CD8-positive, alpha-beta T cell (primary cell): ENCODE measurements at places on chromosomes 11 and 22.

GRCh38 chr11:119518746-119519730 lies 96.1 kb upstream of the THY1 start:
- DNase-seq: no peak

DNA sequence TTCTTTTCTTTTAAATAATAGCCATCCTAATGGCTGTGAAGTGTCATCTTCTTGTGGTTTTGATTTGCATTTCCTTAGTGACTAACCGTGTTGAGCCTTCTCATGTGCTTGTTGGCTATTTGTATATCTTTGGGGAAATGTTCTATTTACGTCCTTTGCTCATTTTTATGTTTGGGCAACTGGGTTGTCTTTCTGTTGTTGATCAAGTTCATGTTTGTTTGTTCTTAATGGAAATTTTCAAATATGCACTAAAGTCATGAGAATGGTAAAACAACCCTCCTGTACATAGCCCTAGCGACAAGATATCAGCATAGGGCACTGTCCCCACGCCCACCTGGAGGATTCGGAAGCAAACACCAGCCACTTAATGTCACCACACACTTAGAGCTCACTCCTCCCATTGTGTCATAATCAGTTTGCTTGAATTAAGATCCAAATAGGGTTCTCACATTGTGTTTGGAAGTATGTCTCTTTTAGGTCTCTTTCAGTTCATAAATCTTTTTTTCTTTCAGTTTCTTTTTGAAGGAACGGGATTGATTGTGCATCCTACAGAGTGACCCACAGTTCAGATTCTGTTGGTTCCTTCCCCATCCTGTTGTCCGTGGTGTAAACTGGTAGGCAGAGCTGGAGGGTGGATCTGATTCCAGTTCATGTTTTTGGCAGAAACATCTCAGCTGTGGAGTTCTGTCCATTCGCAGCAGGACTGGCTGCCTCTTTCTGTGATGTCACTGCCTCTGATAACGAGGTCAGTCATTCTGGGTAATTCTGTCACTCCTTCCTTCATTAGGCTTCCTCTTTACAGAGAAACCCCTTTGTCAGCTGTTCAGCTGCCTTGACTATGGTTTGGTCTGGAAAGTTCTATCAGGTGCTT lies 26.4 kb upstream of the ADORA2A start:
- no peak for DNase-seq

DNA sequence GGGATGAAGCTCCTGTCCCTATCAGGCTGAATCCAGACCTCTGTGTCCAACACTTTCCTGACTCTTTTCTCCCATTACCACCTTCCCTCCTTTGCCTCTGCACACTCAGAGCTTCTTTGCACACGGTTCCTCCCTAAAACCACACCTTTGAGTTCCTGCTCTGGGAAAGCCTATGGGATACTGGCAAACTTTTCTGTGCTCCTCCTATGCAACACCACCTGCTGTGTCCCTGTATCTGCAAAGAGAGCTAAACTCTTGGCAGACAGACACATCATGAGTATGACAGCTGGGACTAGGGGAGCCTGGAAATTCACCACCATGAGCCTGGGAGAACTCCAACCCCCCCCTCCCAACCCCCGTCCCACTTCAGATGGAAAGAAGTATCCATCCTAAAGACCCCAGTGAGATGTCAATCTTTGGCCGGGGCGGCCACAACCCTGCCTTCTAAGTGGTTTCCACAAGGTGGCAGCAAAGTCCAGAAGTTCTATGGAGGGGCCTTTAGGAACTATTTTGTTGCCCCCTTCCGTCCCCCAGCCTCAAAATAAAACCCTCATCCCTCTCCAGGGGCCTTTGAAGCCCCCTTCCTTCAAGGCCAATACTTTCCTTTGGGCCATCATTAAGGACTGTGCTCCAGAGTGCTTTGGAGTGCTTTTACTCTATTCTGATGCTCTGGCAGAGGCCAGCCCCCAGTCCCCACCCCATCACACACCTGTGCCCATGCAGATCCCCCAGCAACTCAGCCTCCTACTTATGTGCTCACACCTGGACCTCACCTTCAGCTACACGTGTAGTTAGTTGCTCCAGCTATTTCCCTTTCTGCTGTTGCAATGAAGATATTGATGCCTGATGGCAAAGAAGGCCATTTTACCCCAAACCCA lies 19.4 kb downstream of the HTR3A start:
- DNase-seq: peak; percentile 51

DNA sequence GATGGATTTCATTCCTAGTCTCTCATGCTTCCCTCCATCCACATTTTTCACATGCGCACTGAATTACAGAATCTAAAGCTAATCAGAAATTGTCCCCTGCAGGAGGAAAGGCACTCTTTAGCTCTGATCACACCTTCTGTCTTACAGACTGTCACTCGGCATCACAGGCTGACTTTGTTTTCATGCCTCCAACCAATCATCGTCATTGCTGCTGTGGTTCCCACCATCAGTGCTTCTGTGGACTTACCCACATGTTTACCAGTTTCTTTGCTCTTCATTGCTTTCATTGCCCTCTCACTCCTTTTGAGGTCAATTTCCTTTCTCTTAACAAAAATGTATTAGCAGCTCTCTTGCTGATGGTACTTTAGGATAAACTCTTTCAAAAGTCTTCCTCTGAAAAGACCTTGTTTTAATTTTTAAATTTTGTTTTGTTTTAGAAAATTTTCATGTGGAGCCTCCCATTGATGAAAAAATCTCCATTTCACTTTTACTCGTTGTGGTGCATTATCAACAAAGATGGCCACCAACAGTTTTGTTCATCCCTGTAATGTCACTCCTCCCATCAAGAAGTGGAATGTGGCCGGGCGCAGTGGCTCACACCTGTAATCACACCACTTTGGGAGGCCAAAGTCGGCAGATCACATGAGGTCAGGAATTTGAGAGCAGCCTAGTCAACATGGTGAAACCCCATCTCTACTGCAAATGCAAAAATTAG lies 20.2 kb upstream of the TREH start:
- peak; percentile 92 for DNase-seq

DNA sequence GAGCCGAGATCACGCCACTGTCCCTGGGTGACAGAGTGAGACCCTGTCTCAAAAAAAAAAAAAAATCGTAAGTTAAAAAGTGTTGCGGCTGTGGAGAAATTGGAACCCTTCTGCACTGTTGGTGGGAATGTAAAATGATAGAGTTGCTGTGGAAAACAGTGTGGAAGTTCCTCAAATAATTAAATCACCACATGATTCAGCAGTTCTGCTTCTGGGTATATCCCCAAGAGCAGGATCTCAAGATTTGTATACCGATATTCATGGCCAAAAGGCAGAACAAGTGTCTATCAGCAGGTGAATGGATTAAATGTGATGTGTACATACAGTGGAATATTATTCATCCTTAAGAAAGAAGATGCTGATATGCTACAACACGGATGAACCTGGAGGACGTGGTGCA lies 3.8 kb downstream of the SELENOO start:
- no peak for DNase-seq

DNA sequence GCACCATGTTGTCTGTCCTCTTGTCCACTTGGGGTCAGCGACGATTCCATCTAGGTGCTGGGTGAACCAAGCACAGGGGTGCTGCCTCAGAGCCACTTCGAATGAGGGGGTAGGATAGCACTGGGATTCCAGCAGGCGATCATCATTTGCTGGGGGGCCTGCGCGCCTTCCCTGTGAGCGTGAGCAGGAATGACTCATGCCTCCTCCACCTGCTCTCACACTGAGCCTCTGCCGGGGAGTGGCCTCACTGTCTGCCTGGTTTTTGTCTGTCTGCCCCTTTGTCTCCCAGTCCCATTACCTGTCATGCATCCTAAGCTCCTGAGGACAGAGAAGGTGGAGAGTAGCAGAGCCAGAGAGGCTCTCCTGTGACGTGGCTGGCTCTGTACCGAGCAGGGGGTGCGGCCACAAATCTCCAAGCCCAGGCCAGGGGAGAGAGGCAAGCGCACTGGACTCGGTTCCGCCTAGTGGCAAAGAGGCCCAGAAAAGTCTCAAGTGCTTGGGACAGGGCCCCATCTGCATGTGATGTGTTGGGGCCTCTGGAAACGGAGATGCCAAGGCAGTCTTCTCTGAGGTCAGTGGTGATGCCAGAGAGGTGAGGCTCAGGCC lies 30.8 kb downstream of the RSPH14 start:
- DNase-seq: no peak

- DNase-seq: no peak
These were observed 233.3 kb downstream of the CEP164 start for GRCh38 chr11:117560780-117561530.

DNA sequence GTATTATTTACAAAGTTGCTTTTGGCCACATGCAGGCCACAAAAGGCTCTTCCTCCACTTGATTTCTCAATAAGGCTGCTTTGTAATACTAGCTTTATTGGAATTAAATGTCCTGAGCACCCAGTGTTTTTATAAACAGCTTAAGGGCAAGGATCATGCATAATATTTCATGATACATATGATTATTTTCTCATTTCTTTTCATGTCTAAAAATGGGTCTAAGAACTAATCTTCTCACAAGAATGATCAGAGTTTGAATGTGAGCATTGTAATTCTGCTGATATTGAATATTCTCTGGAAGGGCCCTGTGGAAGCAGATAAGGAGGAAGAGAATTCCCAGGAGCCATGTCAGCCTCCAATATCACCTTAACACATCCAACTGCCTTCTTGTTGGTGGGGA lies at the start of gene OR52K2:
Gene OR52K2, plus strand, starts transcription at position 301 of the 400 bp plus-strand sequence. Its CDS starts 45 bp downstream, at position 346.
- no peak for DNase-seq

DNA sequence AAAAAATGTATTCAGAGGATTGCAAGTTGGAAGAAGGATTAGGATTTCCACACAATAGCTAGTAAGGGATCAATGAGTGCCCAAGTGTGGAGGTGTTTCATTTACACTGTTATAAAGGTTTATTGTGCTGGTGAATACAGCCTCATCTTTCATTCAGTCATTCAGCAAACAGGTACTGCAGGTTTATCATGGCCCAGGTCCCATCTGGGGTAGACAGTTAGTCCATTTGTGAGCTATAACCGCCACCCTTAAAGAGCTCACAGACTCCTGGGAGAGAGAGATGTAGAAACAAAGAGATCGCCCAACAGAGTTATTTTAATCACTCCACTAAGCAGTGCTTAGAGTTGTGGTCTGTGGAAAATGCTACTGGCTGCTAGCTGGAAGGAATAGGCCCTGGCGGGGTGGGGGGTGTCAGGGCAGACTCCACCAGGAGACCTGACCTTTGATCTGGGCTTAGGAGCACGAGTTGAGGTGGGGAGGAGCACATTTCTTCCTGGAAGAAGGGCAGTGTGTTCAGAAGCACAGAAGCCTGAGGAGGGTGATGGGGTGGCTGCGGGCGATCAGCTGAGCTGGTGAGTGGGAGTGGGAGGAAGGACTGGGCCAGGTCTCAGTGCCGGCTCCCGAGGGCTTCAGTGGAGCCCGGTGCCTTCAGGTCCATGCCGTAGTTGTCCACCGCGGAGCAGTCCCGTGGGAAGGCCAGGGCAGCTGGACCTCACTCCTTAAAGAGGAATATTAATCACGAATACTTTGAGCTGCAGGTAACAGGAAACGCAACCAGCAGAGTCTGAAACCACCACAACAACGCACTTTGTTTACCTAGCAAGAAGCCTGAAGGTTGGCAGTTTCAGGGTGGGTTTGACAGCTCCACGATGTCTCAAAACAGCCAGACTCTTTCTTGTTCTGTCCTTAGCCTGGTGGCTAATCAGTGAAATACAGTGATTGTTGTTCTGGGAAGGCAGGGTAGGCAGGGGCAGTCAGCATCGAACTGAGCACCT lies 11.2 kb downstream of the TOM1 start:
- DNase-seq: no peak

- DNase-seq: no peak
These were observed 338.1 kb upstream of the KIRREL3 start for GRCh38 chr11:127338380-127339259.

DNA sequence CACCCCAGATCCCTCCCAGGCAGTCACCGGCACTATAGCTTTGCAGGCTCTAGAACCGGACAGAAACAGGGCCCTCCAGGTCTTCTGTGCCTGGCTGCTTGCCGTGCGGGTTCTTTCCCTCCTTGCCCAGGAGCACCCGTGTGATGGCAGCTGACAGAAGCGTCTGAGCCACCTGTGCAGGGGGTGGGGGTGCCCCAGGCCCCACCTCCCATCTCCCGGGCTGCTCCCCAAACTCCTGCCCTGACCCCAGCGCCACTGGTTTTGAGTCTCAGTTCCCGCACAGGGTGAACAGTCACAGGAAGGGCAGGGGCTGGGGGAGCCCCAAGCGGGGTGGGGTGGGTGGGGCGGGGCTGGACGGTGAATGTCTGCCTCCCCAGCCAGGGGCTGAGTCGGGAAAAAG lies 13.2 kb upstream of the PHLDA2 start:
- DNase-seq: no peak

- no peak for DNase-seq
These were observed 55.3 kb upstream of the ALKBH3 start for GRCh38 chr11:43825217-43825816.

DNA sequence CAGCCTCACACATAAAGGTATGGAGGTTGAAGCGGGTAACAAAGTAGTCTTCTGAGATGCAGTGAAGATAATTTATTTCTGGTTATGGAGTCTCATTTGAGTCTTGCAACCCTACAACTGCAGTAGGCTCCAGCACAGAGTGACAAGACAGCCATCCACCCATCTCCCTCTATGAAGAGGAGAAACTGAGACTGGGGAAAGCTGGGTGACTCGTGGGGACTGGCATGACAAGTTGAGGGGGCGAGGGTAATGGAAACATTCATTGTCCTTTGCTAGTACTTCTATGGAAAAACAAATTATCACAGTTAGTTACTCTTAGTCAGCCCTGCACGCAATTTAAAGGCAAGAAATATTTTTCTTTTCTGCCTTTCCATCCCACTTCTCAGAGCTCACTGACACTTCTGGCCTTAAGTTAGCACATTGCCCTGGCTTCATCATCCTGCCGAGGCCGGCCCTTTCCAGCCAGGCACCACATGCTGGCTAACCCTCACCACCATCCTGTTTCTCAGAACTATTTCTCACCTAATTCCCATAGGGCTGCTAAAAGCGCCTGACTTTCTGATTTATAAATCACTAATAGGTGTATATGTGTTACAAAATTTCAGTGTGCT lies 361.1 kb downstream of the ETS1 start:
- DNase-seq: no peak

DNA sequence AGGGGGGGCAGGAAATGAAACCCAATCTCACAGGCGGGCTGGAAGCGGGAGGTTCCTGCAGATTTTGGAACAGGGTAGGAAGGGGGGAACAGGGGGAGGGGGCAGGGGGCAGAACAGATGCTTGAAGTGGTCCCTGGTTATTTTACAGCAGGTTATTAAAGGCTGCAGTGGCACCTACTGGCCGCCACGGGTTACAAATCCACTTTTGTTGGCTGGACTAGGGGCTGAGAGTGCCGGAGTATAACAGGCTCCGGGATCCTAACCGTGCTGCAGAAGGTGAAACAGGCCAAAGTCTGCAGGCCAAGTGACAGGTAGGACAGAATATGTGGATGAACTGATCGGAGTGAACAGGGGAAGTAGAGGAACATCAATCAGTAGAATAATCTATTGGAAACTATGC lies 2.5 kb downstream of the ROBO3 start:
- no peak for DNase-seq

DNA sequence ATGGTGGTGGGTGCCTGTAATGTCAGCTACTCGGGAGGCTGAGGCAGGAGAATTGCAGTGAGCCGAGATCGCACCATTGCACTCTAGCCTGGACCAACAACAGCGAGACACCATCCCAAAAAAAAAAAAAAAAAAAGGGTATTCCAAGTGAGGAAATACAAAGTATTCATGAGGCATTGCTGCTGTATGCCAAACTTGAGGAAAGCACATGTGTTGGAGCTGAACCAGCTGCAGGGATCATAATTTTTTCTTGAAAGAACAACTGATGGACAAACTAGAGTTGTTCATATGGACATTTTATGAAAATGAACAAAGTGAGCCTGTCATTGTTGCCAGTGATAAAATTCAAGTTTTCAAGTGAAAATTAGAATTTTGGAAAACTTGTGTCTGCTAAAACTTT lies 15.8 kb downstream of the MARK2 start:
- no peak for DNase-seq
